Foreskin keratinocyte (primary cell): ENCODE measurements at places on chromosomes 11 and 22. TPM values are rescaled to one million over a fixed set of nuclear protein-coding genes. Genes with fewer than 3 reads are reported as not detected.
A peak's percentile ranks its signal among the peaks of the same experiment; 100 is the strongest.

- DNase-seq: no peak
These were observed 77.4 kb upstream of the SHANK2 start for GRCh38 chr11:71329786-71330185.

DNA sequence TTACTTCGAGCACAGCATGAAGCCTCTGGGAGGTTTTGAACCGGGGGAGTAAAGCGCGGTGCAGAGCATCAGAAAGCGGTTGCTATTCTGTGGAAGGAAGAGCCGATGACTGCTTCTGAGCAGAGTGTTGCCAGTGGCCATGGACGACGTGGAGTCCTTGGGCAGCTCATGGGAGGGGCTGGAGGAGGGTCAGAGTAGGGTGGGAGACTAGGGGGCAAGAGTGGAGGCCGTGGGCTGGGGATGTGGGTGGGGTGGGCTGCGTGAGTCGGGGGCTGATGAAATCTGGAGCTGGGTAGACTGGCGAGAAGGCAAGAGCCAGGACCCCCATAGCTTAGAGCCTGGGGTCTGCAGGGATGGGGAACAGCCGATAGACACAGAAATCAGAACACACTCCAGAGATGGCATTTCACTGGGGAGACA lies 40.2 kb downstream of the TBC1D22A start:
- DNase-seq: no peak

DNA sequence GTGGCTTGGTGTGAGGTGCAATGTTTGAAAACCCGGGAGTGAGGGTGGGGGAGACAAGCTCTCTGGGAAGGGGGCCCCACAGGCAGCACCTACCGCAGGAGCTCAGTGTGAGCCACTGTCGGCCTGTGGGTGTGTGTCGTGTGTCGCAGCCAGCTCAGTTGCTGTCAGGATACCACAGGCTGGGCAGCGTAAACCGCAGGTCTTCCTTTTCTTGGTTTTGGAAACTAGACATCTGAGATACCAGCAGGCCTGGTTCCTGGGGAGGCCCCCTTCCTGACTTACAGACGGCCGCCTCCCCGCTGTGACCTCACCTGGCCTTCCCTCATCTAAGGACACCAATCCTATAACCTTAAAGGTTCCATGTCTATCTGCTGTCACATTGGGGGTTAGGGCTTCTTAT lies 19.4 kb downstream of the IRF7 start:
- no peak for DNase-seq

GRCh38 chr22:17167486-17167885 lies 8.4 kb upstream of the HDHD5 start:
- no peak for DNase-seq

- DNase-seq: no peak
These were observed 1.3 kb upstream of the SCARF2 start for GRCh38 chr22:20438678-20439492.

GRCh38 chr11:118618991-118619375 lies 11.6 kb downstream of the PHLDB1 start:
- DNase-seq: no peak

GRCh38 chr22:30282616-30283046 lies 6.7 kb downstream of the CASTOR1 start:
- no peak for DNase-seq

DNA sequence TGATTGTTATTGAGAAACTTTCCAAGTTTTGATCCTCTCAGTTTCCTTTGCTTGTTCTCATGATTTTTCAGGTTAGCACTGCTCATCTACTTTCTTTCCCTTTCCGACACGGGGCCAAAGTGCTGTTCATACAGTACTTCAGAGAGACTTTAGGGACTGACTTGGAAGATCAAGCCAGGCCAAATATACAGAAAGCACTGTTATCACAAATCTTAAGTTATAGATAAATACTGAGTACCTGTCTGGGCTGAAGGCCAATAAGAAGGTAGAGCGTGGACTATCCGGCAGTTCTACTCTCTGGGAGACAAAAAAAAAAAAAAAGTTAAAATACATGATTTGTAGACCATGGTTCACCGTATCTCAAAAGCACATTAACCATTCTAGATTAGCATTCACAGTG lies 46.2 kb downstream of the AMBRA1 start:
- DNase-seq: no peak

DNA sequence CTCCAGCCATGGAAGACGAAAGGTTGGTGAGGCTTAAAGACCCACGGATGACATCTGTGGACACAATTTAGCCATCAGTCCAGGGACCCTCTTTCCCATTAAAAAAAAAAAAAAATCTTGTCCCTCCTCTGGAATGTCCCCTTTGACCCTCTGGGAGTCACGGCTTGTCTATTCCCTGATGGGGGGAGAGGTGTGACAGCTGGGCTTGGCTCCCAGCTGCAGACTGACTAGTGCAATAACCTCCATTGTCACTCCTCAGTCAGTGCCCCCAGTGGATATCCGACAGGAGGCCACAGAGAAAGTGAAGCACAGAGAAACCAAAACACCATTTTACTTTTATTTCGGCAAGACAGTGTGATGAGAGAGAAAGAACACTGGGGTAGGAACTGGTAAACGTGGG lies 2.7 kb upstream of the VSIG2 start:
- DNase-seq: no peak

GRCh38 chr11:117097389-117098268 lies 599 bp downstream of the SIK3 start:
- DNase-seq: no peak

- no peak for DNase-seq
These were observed 1.6 kb upstream of the ACCSL start for GRCh38 chr11:44046182-44046581.

- no peak for DNase-seq
These were observed 11.6 kb downstream of the MRGPRF start for GRCh38 chr11:69001243-69002081.

- no peak for DNase-seq
These were observed 94.0 kb upstream of the SEZ6L start for GRCh38 chr22:26075251-26075650.

- DNase-seq: peak; percentile 17
These were observed 11.8 kb downstream of the TUB start for GRCh38 chr11:8092587-8093424.

DNA sequence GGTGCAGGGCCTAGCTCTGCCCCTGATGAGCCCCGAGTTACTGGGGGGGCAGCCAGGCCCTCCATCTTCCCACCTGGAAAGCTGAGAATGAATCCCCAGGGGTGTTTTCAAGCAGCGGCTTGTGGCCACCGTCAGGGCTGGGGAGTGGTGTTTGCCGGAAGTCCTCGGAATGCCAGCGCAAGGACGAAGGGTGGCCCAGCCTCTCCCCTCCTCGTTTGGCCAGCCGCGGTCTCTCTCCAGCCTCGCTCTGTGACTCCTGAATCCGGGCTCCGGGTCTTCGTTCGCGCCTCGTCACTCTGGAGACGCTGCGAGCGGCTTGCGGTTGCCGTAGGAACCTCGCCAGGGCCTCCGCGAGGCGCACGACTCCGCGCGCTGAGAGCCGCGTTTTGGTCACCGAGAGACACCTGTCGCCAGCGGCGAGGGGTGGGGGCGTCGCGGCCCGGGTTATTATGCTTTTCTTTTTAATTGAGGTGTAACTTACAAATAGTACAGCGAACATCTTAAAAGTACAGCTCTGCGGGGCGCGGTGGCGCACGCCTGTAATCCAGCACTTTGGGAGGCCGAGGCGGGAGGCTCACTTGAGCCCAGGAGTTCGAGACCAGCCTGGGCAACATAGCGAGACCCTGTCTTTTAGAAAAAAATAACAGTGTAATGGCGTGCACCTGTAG lies 6.3 kb upstream of the KDELR3 start:
- DNase-seq: peak; percentile 46

GRCh38 chr22:40396882-40397281 lies 26.5 kb downstream of the SGSM3 start:
- DNase-seq: peak; percentile 85

GRCh38 chr11:120660024-120660565 lies 148.5 kb downstream of the GRIK4 start:
- DNase-seq: peak; percentile 19

DNA sequence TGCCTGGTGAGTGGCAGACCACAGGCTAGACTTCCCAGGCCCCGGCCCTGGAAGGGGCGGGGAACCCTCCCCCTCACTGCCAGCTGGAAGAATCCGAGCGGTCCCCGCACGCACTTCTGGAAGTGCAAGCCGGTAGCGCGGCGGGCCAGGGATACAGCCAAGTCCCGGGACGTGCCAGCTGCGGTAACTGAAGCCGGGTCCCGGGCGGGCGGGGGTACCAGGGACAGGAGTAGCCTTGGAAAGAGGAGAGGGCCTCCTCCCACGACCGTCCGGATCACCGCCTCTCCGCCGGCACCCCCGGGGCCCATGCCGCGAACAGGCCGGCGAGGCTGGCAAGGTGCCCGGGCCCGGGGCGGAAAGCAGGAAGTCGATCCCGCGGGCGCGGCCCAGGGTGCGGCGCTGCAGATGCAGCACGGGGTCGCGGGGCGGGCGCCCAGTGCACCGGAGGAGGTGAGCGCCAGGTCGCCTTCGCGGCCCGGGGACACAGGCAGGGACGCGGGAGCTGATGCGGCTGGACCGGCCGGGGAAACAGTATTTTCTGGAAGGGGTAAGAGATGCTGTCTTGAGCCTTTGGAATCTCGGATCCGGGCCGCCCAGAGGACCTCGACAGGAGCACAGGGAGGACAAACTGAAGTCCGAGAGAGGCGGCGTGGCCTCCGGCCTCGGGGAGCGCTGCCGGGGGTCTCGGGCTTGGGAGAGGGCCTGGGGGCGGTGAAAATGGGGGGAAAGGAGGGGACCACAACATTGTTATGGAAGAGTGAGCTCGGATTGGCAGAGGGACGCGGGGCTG lies 783 bp upstream of the SLC35C1 start:
- DNase-seq: peak; percentile 43

DNA sequence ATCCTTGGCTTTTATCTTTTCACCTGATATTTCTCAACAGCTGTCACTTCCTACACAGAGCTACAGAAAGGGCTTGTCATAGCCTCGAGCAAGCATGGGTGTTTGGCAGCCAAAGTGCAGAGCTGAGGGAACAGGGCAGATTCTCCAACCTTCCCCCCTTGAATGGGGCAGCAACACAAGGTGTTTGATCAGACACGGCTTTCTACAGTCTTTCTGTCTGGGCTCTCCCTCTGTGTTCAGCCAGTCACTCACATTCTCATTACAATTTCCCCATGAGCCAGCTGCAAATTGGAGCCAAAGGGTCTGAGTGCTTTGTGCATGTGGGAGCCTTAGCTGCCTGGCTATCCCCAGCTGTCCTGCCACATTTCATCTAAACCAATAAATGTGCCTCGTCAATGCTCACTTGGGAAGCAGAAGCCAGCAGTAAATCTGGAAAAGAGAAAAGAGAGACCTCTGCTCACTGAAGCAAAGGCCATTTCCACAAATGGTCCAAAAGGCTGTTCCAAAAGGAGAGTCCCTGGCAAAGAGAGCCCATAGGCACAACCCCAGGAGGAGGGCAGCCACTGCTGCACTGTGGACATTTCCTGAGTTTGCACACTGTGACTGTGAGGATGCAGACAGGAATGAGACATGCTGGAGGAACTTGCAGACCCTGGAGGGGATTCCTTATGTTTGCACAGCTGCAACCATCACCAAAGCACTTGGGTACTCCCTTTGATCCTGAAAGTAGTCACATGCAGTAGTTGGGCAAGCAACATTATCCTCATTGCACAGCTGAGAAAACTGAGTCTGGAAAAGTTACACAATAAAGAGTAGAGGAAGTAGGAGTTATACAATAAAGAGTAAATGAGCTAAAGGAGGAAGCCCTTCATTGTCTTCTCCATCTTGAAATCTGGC lies 186.8 kb downstream of the FAM181B start:
- peak; percentile 9 for DNase-seq

DNA sequence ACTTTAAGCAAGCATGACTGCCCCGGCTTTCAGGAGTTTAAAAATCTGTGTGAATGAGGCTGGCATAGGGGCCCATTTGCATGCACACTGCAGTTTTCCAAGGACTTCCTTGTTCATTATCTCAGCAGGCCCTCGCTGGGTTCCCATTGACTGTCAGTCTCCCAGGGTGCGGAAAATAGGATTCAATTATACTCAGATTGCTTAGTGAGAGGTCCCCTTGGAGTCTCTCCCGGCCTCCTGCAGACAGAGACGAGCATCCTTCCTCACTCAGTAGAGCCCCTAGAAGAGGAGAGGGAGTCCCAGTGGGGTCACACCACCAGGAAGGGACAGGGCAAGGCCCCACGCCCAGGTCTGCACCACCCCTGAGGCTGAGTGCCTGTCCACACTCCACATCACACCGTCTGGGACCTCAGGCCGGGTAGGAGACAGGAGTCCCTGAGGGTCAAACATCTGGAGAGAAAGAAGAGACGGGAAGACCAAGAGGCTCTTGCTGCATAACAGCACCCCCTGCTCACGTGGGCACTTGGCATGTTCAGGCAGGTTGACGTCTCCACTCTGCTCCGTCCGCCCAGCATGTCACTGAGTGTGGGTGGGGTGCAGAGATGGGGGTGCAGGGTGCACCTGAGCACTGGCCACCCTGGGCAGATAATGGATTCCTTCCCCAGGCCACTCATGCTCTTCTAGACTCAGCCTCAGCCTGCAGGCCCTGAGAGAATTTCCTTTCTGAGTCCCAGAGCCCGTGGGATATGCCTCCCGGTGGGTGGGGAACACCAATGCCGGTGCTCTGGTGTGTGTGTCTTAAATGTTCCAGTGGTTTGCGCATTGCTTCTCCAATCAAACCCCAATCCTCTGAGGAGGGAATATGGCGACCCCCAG lies 58.8 kb downstream of the MCM5 start:
- no peak for DNase-seq

GRCh38 chr22:17264321-17265052 lies 45.3 kb upstream of the ADA2 start:
- no peak for DNase-seq

DNA sequence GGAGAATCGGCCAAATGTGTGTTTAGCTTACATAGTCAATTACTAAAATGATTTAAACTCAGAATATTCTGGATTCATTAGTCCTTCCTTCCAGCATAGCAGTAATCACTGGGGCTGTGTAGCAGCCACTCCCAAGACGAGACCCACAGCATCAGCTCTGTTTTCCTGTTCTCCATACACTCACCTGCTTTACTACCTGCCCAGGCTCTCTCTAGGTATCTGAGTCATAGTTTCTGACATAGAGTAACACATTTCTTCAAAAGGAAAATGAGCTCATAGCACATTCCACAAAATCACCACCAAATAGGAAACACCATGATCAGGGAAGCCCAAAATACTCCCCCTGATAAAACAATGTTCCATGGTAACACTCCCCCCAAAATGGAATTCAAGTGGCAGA lies 22.9 kb downstream of the MORC2 start:
- DNase-seq: peak; percentile 78

- no peak for DNase-seq
These were observed 3.7 kb downstream of the SLC15A3 start for GRCh38 chr11:60948250-60948649.

The OPCML gene
- polyA plus RNA-seq: 0.01 and 0.03 TPM in 2 replicates

The ZNF280B gene
- polyA plus RNA-seq: 0.25 and 0.37 TPM in 2 replicates

The CD3E gene
- polyA plus RNA-seq: not detected in 2 replicates

The PDGFB gene
- polyA plus RNA-seq: 9.8 and 12.0 TPM in 2 replicates

The P2RY6 gene
- 0.04 TPM in 1 of 2 replicates, not detected in the other for polyA plus RNA-seq

The LDHAL6A gene
- polyA plus RNA-seq: not detected in 2 replicates

The AMBRA1 gene
- 7.6 and 8.1 TPM in 2 replicates for polyA plus RNA-seq

The MS4A3 gene
- not detected in 2 replicates for polyA plus RNA-seq

The SLC35C1 gene
- polyA plus RNA-seq: 12.5 and 15.2 TPM in 2 replicates

The SUSD2 gene
- polyA plus RNA-seq: 0.04 TPM in 1 of 2 replicates, not detected in the other

The ARHGAP20 gene
- polyA plus RNA-seq: not detected in 2 replicates
